ENCODE measurements at places on chromosomes 7 and 10.

DNA sequence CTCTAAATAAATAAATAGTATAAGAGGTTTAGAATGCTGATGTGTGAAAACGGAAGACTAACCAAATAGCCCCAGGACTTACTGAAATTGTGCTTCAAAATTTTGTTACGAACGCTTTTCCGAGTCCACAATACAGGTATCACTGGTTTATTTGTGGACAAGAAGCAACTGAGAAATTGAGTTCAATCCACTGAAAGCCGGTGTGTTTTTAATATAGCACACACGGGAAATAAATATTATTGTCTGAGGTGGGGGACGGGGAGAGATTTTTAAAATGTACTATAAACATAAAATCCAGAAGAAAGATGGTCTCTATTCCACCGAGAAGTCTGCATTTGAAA, 598 bp downstream of the SLC16A12 start:
- DNase-seq, result no peak

DNA sequence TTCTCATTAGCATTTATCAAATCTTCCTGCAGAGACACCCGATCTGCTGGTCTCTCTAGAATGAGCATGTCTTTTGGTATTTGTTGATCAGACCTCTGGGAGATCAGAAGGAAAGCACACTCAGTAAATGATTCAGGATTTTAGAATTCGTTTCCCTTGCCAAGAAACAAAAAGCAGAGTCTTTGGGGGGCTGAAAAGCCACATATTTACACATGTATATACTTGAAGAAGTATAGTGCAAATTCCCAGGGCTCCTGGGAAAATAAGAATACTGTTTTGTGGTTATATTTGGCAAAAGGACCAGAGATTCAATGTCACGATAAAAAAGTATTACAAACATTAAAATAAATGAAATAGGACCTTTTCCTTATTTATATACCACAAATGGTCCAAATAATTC, 100.2 kb downstream of the AGMO start:
- DNase-seq, result no peak

DNA sequence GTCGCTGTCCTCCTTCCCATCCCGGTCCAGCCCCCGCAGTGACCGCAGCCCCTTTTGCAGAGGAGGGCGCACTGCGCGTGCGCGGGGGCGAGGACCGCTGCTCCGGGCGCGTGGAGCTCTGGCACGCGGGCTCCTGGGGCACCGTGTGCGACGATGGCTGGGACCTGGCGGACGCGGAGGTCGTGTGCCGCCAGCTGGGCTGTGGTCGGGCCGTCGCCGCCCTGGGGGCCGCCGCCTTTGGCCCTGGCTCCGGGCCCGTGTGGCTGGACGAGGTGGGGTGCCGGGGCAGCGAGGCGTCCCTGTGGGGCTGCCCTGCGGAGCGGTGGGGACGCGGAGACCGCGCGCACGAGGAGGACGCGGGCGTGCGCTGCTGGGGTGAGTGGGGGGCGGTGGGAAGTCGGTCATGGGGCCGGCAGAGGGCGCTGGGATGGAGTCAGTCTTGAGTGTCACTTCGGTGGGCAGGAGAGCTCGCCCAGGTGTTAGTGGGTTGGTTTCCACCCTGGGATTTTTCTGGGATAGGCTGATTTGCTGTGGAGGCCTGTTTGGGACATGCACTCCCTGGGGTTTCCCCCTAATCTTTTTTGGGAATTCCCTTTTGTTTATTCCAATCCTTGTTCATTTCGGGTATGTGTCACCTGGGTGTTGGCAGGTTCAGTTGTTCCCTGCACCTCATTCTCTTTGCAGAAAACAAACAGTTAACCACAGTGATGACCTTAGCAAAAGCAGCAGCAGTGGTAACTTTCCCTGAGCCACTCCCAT, 11.6 kb downstream of the SCART1 start:
- DNase-seq, result no peak

DNA sequence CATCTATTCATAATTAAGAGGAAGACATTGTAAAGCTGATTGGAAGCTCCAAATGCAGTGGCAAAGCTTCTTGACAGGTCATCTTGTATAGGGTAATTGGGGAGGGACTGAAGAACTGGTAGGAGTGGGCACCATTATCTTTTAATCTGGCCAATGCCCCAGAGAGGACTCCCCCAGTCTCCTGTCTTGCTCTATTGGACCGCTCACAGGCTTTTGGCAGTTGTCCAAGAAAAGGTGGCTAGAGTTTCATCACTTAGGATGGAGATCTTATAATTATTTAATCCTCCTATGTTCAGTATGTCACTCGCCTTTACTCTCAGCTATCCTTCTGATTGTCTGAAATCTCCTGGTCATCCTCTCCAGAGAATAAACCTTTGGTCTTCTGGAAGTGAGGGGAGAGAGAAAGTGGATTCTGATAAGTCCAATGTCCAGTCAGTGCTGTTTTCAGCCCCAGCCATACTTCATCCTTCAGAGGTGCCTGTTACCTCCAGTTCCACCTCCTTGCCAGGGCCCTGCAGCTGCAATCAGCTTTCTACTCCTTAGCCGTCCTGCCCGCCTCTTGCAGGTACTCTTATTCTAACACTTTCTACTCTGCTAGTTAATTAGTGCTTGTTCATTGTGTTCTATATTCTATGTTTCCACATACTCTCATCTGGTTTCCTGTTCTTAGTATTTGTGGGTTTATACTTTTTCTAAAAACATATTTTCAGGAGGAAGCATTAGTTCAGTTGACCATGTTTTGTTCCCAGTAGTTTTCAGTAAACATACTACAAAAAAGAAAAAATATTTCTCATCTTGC, 241.6 kb downstream of the NSUN6 start:
- no peak for DNase-seq

GRCh38 chr7:108026647-108027046, 23.7 kb upstream of the LAMB1 start:
- peak; percentile 10 for DNase-seq

DNA sequence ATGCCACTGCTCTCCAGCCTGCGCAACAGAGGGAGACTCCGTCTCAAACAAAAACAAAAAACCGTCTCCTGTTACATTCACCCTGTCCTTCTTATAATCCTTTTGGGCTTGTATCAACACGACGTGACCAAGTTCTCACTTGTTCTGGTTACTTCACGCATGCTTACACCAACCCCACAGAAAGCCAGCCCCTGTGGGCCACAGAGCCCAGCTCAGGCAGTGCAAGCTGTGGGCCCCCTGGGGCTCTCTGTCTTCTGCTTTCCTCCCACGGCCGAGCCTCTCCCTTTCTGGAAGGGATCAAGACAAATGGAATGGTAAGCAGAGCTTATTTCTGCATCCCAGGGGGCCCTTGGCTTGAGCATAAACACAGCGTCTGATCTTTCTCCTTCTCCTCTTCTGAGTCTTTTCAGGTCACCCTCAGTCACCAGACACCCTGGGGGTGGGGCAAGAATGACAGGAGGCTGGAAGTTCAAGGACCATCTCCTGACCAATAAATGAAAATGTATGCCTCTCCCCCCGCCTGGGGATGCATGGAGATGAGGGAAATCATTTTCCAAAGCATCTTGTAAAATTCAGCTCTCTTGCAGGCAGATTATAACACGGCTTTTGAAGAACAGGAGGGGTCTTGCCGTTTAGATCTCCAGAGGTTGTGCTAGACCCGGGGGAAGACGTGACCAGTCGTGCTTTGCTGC, 19.0 kb upstream of the TRIM56 start:
- DNase-seq, result no peak

GRCh38 chr10:52232561-52233350, 81.3 kb upstream of the DKK1 start:
- DNase-seq, result no peak

GRCh38 chr10:119602241-119603095, 5.7 kb upstream of the TIAL1 start:
- no peak for DNase-seq

DNA sequence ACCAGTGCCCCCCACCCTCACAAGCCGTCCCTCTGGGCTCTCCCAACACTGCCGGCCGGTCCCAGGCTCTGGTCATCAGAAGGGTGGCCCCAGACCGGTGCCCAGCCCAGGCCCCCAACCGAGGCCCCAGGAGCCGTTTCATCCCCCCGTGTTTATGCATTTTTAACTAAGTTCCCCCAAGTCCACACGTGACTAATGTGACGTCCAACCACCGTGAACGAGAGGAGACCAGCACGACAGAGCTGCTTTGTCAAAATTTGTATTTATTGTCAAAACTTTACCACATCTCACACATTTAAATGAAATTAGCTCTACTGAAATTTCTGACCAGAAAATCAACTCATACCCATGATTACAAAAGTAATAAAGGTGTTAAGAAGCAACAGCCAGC, 8.6 kb downstream of the VENTX start:
- no peak for DNase-seq

DNA sequence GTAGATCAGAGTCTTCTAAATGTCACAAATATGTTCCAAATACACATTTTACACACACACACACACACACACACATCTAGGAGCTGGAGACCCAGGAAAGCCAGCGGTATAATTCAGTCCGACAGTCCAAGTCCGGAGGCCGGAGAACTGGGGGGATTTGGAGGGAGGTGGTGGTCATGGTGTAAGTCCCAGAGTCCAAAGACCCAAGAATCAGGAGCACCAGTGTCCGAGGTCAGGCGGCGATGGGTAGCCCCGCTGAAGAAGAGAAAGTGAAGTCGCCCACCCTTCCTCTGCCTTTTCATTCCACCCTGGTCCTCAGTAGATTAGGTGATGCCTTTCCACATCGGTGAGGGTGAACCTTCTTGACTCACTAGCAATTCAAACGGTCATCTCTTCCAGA, 154.8 kb downstream of the CAMK1D start:
- no peak for DNase-seq

DNA sequence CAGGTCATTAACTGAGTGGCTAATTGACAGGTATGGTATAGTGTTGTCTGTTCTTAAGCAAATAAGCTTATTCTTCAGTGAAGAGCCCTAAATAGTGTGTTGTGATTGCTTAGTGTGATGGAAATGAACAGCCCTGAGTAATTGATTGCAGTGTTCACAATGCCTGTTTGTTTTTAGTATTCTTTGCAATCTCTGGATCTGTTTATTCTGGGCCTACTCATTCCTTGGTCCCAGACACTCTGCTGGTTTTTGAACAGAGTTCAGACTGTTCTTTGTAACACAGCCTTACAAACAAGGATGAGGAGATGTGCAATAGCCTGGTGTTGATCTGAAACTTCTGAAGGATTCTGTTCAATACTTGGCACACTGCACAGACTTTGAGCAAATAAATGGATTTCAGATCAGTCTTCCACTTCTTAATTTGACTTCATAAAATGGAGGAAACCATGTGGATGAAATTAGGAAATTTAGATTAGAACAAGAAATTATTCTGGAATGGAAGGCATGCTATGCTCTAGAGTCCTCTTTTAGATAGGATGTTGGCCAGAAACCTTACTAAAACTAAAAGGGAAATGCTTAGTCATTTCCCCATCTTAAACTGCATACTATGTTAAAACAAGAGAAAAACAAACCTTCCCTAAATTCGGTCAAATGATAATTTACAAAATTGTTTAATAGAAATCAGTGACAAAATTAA, 444.2 kb upstream of the SEMA3D start:
- DNase-seq, result peak; percentile 23

Data from NCI-H1105 treated with DMSO at 0.1 percent for 48 hours (cell line).